ENCODE measurements at places on chromosomes 16 and 17.

GRCh38 chr16:17566075-17566474 is 95.3 kb upstream of the XYLT1 start:
- no peak for DNase-seq

- peak; percentile 84 for DNase-seq
Measured at GRCh38 chr17:44503147-44504029, at the start of gene GPATCH8. Gene GPATCH8, minus strand, starts transcription at chr17:44503406. Its CDS starts 36 bp downstream, at chr17:44503370.

DNA sequence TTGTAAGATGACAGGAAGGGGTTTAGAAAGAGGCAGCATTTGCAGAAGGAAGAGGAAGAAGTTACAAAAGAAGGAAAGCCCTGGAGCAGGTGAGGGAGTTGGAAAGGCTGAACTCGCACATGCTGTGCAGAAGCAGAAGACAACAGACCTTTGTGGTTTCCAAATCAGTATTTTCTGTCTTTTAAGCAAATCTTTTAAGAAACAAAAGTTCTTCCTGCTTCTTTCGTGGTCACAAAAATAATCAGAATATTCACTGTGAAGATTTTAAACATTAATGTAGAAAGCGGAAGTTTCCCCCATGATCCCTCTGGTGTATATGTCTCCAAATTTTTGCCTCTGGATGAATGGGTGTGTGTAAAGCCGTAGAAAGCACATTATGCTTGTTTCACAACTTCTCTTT is 25.8 kb downstream of the ZNRF1 start:
- DNase-seq, result no peak

DNA sequence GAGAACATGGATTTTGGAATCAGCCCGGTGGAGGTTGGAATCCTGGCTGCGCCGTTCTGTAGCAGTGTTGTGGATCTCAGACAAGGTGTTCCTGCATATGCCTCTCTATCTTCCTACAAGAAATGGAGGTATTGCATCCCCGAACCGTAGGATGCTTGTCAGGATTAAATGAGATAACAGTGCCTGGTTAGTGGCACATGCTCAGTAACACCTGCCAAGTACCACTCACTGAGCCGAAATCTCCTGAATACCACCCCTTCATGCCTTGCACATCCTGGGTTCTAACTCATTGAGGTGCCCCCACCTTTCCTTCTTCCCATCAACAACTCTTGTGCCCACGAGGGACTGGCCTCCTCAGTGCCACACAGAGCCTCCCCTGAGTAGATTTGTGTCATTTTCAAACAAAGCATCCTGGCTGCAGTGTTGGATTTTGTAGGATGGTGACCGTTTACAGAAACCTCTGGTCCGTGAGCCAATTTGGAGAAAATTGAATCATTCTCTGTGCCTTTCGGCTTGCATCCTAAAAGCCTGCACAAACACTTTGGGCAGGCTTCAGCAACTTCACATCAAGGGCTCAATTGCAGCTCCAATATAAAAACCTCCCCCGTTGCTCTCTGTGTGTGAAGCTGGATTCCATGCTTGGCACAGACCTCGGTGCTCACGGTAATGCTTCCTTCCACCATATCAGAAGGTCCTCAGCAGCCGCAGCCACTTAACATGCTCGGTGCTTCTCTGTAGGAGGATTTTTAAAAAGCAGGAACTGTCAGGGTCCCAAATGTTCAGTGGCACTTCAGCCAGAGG is 84.2 kb downstream of the WWOX start:
- no peak for DNase-seq

DNA sequence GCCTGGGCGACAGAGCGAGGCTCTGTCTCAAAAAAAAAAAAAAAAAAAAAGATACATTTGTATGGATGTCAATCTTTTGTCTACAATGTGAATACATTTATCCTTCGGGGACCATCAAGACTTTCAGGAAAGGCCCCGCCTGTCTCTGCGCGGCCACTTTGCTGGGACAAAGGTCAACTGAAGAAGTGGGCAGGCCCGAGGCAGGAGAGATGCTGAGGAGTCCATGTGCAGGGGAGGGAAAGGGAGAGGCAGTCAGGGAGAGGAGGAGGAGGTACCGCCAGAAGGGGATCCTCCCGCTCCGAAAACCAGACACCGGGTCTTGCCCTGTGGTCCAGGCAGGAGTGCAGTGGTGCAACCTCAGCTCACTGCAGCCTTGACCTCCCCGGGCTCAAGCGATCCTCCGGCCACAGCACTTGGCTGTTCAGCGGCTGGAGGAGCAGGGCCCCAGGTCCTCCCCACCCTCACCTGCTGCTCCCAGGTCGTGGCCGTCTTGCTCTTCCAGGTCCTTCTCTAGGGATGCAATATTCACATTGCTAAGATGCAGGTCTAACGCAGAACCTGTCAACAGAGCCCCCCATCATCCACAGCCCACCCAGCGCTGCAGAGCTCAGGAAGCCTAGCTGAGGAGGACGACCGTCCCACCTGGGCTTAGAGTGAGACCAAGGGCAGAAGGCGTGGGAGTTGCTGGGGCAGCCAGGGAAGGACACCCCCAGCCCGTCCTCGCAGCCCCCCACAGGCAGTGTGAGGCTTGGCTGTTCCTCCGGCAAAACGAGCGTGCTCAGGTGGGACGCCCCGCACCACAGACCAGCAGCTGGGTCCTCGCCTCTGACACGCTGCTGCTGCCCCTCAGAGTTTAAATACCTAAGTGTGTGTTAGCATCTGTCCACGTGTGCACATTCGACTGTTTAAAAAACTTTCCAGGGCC is 19.6 kb downstream of the GNPTG start:
- DNase-seq, result no peak

GRCh38 chr17:3678821-3679530 is 10.4 kb downstream of the EMC6 start:
- DNase-seq, result no peak

DNA sequence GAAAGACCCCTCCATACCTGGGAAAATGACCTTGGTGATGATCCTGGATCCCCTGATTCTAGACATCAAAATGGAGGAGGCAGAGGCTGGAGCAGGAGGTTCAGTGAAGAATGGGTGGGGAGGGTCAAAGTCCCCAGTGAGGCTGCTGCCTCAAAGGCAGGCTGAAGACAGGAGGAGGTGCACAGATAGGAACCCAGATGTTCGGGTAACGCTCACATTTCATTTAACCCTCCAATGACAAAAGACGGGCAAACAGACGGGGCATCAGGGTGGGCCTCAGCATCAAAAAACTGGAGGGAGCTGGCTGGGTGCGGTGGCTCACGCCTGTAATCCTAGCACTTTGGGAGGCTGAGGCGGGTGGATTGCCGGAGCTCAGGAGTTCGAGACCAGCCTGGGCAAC is at the start of gene ANKRD40CL:
Gene ANKRD40CL, minus strand, starts transcription at position 73 of the 400 bp plus-strand sequence. CDS start 605 bp downstream, outside the sequence.
- no peak for DNase-seq

- no peak for DNase-seq
Measured at GRCh38 chr16:80007231-80007630, 406.7 kb upstream of the MAF start.

DNA sequence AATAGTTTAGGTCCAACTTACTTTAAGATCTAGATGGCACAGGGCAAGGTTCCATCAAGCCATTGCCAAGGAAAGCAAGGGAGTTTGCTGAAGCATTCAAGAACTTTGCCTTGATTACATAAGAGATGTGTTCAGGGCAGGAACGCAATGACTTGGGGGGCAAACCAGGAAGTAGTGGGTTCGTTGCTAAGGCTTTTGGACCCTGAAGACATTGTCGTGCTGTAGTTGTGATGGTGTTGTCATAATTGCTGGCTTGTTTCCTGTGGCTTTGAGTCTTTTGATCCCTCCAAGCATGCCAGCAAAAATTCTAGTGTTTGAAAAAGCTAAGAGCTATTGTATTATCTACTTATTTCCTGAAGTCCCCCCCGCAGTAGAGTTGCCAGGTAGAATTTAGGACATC is 70.7 kb upstream of the HNF1B start:
- no peak for DNase-seq

DNA sequence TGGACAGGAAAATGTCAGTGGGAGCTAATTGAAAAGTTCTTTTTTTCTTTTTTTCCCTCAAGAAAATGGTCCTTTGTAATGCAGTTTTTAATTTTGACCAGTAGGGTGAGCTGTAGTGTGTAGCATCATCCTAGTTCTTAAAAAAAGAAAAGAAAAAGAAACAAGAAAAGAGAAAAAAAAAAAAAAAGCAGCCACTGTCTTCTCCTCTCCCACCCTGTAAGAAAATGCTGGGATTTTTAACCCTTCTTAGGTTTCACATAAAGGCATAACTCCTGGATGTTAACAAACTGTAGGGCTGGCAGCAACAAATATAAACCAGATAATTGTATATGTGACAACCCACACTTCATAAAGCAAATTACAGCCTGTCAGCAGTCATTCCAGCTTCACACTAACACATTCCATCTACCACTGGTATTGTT is 78.1 kb downstream of the SKAP1 start:
- no peak for DNase-seq

DNA sequence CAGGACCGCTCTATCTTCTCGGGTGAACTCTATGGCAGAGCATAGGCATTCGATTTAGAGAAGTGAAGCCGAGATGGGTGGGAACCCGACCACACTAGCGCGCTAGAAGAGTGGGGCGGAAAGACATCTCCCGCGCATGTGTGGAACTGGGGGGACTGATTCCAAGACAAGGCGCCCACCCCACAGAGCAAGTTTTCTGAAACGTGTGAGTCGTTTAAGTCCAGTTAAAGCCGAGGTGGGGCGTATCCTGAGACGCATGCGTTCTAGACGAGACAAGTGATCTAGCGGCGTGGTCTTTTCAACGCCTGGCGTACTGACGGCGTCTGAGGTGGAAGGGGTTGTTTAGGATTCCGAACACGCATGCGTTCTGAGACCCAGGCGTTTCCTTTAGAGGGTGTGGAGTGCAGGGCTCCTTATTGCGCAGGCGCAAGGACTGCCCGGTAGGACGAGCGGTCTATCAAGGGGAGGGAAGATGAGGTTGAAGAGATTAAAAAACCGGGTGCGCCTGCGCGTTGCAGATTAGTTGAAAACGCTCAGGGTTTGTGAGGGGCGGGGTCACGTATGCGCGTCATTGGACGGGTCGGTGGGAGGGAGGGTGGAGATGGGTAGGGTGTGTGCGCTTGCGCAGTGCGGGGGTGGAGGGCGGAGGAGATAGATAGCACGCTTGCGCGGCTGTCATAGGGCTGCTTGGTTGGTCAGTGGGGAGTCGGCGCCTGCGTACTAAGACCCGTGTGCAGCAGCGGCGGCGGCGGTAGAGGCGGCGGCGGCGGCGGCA is at the start of gene EIF5A:
Gene EIF5A, plus strand, starts transcription at position 718 of the 775 bp plus-strand sequence. CDS start 2,008 bp downstream, outside the sequence.
- DNase-seq, result peak; percentile 100

DNA sequence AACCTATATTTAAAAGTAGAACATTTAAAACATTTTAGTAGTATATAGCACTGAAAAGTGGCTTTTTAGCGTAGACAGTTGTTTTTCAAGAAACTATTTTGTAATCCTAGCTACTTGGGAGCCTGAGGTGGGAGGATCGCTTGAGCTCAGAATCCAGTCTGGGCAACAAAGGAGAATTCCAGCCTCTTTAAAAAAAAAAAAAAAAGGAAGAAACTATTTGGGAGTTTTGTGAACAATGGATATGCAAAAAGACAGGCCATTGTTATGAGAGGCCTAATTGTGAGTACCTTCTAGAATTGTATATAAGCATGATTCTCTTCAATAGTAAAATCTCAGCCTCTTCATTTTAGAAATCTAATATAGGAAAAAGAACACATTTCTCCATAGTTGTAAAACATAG is 17.6 kb downstream of the OMG start:
- DNase-seq, result no peak

DNA sequence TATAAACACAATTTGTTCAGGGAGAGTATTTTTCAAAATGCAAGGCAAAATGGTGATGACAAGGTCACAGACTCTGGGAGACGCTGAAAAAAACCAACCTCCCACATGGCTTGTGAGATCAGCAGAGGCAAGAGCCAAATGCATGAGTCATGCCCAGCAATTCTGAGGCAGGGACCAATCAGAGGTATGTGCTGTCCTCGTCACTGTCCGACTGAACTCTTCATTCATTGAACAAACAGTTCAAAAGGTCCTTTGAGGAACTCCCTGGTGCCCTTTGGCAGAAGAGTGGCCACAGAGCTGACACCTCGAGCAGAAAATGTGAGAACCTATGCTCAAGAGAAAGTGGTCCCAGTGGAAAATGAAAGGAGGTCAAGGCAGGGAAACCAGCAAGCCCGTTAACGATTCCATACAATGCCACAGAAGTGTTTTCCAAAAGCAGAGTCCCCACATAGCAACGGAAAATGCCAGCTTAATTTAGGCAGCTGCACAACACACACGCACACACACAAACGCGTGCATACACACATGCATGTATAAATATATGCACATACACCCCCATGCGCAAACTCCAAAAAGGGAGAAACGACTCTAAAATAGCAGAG is 50.9 kb downstream of the CDH11 start:
- DNase-seq, result no peak

GRCh38 chr17:74877592-74878548 is 5.1 kb upstream of the FDXR start:
- DNase-seq, result no peak

DNA sequence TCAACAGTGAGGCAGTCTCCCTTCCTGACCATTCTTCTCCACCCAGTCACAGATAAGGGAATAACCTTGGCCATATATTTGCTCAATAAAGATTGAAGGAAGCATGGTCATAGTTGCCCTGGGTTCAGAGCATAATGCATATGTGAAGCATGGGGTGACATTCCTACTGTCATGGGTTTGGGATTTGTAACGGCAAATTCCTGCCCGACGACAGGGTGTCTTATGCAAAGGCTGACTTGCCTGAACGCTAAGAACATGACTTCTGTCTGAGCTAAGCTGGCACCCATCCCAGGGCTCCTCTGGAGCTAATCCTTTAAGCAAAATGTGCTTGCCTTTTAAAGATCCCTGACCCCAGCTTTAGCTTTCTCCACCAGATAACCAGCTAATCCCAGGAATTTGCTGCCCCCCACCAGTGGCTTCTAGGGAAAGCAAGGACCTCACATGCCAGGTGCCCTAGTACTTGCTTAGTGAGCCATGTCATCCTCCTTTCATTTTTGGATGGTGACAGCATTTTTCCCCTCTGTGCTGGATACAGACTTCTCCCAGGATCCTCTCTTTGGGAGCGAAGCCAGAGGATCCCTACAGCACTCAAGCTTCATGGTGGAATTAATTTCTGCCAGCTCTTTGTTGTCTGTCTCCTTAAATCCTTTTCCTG is 11.7 kb downstream of the SLC7A6OS start:
- DNase-seq, result no peak

- DNase-seq, result no peak
Measured at GRCh38 chr16:86355951-86356350, 154.4 kb upstream of the FOXF1 start.

- DNase-seq, result no peak
Measured at GRCh38 chr16:47045459-47045858, 72.0 kb upstream of the DNAJA2 start.

- DNase-seq, result no peak
Measured at GRCh38 chr17:73302189-73302588, 9.6 kb downstream of the CDC42EP4 start.

DNA sequence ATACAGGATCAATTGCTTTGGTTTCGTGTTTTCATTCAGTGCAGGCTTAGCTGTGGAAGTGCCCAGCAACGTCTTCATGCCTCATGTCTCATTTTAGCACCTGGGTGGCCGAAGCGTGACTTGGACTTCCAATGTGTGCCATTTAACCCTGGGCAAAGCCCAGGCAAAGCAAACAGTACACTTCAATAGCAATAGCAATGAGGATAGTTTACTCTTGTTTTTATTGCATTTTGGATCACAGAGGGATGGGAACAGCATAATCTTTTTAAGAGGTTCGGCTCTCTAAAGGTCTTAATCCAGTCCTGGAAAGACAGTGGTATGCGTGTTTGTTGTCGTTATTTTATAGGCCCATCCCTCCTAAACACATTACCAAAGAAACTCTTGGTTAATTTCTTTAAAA is 86.2 kb downstream of the HS3ST3B1 start:
- DNase-seq, result no peak

All from stimulated activated CD8-positive, alpha-beta memory T cell treated with anti-CD3 and anti-CD28 coated beads, Interleukin-7, amount 100 ng/mL, for 1 hour (primary cell).